HuH-7.5 (cell line): ENCODE measurements at places on chromosomes 7 and 10.

GRCh38 chr10:101773923-101774588, 1.9 kb downstream of the FGF8 start:
- no peak for DNase-seq

GRCh38 chr10:44651834-44652233, 259.3 kb upstream of the TMEM72 start:
- DNase-seq: no peak

- DNase-seq: no peak
Observed at GRCh38 chr7:137692399-137692798, 154.4 kb downstream of the DGKI start.

GRCh38 chr7:81707966-81708365, 61.9 kb downstream of the HGF start:
- DNase-seq: no peak

DNA sequence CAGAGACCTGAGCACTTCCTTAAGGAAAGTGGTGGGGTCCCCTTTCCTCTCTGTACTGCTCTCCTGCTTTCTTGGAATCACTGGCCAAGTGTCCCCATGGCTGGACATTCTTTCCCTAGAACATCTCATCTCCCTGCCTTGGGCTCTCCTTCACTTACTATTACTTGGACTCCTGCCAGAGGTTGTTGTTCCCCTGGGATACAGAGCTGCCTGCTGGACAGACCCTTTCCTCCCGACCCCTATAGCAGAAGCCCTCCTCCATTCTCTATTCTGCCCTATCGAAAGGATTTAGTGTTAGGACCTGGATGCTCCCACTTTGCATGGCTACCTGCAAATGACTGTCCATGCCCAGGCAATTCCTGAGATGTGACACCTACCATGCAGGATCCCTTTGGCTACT, 164.3 kb upstream of the PODXL start:
- DNase-seq: no peak

DNA sequence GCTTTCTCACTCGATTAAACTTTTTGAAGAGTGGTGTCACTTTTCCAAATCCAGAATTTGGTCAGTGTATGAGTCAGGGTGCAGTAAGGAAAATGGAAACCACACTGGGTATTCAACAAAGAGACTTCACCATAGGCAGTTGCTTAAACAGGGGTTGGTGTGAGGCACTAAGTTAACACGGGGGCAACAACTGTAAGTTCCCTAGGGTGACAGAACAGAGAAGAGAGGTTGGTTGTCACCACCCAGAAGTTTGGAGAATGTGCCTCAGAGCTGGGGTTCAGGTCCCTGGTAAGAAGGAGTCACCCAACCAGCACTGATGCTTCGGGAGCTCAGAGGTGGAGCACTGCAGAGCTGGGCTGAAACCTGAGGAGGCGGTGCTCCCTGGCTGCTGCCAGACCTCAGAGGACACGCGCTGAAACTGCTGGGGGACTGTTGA, 170.4 kb downstream of the ARID5B start:
- DNase-seq: no peak

DNA sequence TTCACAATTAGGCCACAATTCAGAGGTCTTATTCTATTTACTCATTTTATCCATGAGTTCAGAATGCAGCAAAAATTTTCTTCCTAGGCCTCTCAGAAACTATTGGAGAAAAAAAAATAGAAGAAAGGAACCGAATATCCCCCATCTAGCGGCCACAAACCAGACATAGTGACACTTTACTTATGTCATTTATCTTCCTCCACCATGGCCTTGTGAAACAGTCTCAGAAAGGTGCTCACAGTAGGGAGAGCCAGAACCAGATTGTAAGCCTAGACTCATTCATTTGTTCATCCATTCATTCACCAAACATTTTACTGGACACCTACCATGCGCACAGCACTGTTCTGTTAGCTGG, 16.0 kb downstream of the CREB3L2 start:
- DNase-seq: no peak
